ENCODE measurements at places on chromosomes 7 and 10. TPM values are rescaled to one million over a fixed set of nuclear protein-coding genes. Genes with fewer than 3 reads are reported as not detected.
A peak's percentile ranks its signal among the peaks of the same experiment; 100 is the strongest.

The SLC13A1 gene
- total RNA-seq: not detected

DNA sequence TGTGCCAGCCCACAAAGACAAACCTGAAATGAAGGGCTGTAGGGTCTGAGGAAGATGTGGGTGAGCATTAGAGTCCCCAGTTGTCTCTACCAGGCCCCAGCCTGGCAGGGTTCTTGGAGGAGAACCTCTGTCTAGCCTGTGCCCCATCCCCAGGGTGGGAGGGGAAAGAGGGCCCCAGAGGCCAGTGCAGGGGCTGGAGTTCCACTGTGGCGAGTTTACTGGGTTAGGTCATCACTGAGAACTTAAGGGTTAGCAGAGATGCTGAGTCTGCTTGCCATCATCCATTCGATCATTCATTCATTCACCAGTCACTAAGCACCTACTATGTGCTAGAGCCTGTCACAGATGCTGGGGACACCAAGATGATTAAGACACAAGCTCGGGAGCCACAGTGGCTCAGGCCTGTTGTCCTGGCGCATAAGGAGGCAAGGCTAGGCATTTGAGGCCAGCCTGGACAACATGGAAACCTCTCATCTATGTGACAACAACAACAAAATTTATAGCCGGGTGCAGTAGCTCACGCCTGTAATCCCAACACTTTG, 2.6 kb downstream of the ANKRD2 start:
- no peak for DNase-seq

The MYOZ1 gene
- not detected for total RNA-seq

- DNase-seq: no peak
These were observed 2.4 kb upstream of the CCDC6 start for GRCh38 chr10:59908808-59909143.

- DNase-seq: no peak
These were observed 16.6 kb downstream of the AKAP9 start for GRCh38 chr7:91957232-91957631.

The WNT8B gene
- total RNA-seq: not detected

- no peak for DNase-seq
These were observed 519.4 kb downstream of the GLRX3 start for GRCh38 chr10:130655313-130656186.

The GPR141 gene
- not detected for total RNA-seq

The ARHGAP22 gene
- total RNA-seq: 86.9 TPM

DNA sequence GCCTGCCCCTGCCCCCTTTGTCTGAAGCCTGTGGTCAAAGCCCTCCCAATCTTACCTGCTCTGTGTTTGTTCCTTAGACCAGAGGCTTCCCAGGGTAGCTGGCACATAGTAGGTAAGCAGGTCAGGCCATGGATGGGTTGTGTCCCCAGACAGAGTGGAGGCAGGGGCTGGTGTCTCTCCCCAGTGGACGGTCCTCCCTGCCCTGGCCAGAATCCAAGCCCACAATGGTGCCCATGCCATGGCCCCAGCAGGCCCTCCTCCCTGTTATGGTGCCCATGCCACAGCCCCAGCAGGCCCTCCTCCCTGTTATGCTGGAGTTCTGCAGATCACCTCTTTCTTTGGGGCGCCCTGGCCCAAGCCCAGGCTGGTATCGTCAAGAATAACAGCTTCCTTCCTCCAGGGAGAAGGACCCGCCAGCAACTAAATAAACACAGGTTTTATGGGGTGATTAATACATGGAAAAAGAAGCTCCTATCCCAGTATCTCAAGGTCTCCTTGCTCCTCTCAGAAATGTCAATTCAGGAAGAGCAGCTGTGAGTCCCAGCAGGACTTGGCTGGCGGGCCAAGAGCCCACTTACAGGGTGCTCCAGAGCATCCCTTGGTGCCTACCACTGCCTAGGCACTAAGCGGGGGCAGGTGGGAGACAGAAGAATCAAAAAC, 82.0 kb downstream of the NEURL1 start:
- no peak for DNase-seq

The MAGI2 gene
- total RNA-seq: 2.7 TPM

The DOCK4 gene
- total RNA-seq: 198 TPM

GRCh38 chr7:82247814-82248433, 195.7 kb downstream of the CACNA2D1 start:
- no peak for DNase-seq

DNA sequence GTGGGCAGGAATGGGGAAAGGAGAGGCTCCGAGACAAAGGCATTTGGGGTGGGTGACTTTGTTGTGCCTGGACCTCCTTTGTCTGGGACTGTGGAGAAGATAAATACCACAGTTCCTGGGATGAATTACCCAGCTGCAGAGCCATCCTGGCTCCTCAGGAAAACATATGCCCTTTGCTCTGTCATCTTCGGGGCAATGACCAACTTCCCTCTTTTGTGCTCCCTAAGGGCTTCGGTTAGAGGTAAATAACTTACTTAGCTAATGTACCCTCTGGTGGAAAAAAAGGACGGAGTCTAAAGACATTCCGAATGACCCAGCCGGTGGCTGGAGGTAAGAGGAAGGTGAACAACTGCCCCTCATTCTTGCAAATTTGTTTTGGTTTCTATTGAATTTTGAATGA, 345.7 kb downstream of the GATA3 start:
- no peak for DNase-seq

- DNase-seq: no peak
These were observed 138.4 kb downstream of the MGMT start for GRCh38 chr10:129605266-129605985.

DNA sequence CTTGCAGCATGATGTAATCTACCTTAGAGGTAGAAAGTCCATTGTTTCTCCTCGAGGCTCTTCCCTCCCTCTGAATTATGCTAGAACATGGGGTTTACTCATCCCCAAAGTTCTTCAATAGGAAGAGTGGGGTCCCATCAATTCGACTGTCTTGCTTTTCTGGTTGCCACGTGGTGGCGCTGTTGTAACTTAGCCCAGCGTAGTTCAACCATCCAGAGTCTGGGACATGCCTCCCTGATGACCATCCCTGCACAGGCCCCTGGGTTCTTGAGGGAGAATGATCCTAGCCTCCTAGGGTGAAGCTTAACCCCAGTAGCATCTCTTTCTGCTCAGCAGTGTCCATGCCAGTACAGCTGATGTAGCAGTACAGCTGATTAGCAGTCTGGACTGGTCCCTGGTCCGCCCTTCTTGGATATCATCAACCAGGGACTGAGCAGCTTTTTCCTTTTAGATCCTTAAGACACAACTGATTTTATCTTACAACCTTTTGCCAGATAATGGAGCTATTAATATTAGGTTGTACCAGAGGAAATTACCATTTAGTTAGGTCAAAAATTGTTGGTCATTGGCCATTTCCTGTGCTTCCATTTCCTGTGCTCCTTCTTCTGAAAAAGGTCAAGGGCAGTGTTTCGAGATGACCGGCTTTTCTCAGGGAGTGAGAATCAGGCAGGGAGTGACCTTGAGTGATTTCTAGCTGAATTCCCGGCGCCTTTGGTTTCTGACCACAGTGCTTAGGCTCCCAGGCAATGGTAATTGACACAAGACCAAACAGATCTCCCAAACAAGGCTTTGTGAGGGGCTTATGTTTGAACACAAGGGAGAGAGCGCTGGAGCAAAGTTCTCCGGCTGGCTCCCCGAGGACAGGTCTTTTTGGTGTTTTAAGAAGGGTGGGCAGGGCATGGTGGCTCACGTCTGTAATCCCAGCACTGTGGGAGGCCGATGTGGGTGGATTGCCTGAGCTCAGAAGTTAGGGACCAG, 65.4 kb downstream of the TACC2 start:
- DNase-seq: peak; percentile 36

DNA sequence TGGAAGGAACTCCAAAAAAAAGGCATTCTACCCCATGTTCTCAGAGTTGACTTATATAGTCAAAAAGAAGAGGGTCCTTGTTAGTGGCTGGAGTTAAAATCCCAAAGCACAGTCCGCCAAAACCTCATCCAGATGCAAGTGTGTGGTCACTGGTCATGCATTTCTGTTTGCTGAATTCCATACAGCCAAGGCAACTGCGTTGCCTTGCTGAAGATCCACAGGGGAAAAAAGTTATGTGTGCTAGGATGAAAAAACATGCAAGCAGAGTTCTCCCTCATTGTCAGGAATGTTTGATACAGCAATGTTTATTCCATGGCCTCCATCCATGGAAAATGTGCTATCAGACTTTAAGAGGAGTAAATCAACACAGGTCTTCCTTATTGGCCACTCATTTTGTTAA, 213.1 kb downstream of the CREB5 start:
- no peak for DNase-seq

The HOXA4 gene
- total RNA-seq: 0.74 TPM

The PDE6C gene
- total RNA-seq: not detected

DNA sequence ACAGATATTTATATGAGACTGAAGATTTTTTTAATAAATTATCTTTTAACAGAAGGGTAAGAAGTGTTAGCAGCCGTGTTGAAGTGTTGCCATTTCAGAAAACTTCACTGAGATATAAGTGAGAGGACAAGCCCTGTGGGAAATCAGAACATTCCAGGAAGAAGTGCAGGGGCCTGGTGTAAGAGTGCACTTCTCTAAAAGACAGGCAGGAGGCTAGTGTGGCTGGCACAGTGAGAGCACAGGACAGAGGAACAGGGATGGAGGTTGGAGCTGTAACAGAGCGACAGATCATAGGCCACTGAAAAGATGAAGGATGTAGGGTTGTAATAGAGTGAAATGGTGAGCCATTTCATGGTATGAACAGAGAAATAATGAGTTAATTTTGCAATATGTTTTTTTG, 608.9 kb downstream of the SORCS1 start:
- DNase-seq: no peak

- DNase-seq: no peak
These were observed 179.5 kb downstream of the CREB5 start for GRCh38 chr7:28591725-28592349.

- DNase-seq: no peak
These were observed 191.0 kb upstream of the PLPP4 start for GRCh38 chr10:120266022-120266421.

GRCh38 chr7:108204281-108204796, 74.2 kb upstream of the LAMB4 start:
- DNase-seq: no peak

The ANKRD61 gene
- 0.07 TPM for total RNA-seq

DNA sequence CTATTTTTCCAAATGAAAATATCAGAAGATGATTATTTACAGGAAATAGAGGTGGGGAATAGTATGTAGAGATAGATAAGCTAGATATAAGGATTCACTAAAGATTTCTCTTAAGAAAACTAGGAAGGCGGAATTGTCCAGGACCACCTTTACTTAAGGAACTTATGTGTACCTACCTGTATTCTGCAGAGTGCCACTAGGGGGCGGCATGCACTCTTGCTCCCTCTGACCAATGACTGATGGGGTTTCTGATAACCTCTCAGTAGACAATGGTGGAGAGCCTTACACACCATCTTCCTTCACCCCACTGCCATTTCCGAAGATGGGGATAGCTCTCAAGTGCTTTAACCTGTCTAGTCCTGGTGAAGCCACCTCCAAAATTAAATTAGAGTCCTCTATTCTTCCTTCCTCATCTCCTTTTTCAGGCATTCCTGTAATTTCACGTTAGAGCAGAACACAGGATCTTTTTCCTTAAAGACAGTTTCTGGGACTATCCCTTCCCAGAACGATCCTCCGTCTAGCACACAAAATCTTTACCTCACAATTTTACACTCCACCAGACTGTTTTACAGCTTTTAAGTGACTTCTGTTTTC, 453.1 kb downstream of the SORCS1 start:
- DNase-seq: no peak

The IL2RA gene
- not detected for total RNA-seq

DNA sequence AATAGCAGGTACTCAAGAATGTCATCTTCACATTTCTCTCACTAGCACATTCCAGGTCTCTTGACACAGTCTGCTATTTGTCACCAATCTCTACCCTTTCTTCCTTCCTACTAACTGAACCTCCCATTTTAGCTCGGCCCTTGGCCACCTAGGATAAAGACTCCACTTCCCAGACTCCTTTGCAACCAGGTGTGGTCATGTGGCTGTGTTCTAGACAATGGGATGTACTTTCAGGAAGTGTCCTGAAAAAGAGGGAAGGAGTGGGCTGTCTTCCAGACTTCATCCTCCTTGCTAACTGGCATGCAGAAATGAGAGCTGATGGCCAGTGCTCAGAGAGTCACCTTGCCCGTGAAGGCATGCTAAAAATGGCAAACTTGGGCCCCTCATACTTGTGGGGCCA, 139.2 kb downstream of the AMPH start:
- DNase-seq: no peak

All from pulmonary artery endothelial cell (primary cell).